ENCODE measurements at places on chromosomes 7 and 10.

- no peak for DNase-seq
These were observed at the start of gene CPN1 for GRCh38 chr10:100081075-100082001. TSS of gene CPN1 (minus strand) at chr10:100081869. CDS start at chr10:100081625, 244 bp downstream.

- no peak for DNase-seq
These were observed 348.5 kb upstream of the SHH start for GRCh38 chr7:156160811-156161210.

DNA sequence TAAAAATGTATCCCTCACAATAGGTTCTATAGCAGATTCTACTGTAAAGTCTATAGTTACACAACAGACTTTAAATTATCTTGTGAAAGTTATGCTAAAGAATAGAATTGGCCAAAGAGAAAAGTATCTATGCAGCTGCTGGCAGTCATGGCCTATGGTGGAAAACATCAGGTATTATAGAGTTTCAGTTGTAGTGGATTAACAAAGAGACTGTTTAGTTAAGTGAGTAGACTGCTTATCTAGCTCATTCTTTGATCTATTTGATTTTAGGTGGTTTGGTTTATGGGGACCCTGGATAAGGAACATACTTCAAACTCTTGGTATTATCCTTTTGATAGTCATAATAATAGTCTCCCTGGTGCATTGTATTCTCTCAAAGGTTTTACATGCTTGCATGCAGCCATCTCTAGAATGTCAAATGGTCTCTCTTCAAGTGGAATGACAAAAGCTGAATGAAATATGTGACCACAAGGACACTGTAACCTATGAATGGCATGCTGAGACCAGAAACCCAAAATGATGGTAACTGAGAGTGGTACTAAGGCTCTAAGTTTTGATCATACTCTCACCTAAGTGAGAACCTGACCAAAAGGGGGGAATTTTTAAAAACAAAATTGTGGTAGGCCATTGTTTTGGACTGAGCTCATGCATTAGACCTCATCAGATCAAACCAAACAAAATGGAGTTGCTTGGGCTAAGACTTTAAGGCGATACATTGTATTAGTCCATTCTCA lies 54.9 kb upstream of the NAMPT start:
- DNase-seq = no peak

- DNase-seq = no peak
These were observed 216.4 kb downstream of the NRG3 start for GRCh38 chr10:82091413-82091812.
